ENCODE measurements at places on chromosomes 7 and 10.

DNA sequence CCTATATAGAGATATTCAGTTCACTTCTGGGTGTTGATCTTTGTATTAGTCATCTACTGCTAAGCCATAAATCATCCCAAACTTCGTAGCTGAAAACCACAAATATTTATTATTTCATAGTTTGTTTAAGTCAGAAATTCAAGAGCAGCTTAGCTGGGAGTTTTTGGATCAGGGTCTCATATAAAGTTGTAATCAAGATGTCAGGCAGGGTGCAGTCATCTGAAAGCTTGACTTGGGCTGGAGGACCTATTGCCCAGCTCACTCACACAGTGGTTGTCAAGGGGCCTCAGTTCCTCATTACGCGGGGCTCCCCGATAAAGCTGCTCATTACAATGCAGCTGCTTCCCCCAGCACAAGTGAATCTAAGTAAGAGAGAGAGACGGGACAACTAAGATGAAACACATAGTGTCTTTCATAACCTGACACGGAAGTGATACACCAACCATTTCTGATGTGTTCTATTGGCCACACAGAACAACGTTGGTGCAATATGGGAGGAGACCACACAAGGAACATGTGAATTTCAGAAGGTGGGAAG, 15.7 kb downstream of the PPP1R3C start:
- DNase-seq, result no peak

- no peak for DNase-seq
Measured at GRCh38 chr10:78342827-78343653, 309.4 kb downstream of the RPS24 start.

DNA sequence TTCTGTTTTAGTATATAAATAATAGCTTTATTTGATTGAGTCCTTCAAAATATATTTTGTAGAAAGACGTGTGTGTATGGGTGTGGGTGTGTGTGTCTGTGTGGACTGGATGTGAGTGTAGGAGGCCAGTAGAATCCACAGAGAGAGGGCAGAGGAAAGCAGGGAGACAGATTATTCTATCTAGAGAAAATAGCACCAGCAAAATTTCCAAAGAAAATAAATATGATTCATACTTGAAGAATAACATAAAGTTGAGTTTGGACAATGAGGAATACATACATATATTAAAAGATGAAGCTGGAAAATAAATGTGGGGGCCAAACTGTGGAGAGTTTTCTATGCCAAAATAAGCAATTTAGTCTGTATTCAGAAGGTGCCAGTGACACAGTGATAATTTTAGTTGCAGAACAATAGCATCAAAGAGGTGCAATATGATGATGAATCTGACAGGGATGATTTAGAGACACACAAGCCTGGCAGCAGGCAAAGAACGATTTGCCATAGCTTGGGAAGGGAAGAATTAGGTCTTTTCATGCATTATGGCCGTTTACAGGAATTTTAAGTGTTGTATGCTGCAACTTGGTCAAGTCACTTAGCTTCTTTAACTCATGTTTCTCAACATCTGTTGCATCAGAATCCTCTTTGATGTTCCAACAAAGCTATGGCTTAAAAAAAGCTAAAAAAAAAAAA, 121.3 kb downstream of the SEMA3A start:
- DNase-seq, result no peak

DNA sequence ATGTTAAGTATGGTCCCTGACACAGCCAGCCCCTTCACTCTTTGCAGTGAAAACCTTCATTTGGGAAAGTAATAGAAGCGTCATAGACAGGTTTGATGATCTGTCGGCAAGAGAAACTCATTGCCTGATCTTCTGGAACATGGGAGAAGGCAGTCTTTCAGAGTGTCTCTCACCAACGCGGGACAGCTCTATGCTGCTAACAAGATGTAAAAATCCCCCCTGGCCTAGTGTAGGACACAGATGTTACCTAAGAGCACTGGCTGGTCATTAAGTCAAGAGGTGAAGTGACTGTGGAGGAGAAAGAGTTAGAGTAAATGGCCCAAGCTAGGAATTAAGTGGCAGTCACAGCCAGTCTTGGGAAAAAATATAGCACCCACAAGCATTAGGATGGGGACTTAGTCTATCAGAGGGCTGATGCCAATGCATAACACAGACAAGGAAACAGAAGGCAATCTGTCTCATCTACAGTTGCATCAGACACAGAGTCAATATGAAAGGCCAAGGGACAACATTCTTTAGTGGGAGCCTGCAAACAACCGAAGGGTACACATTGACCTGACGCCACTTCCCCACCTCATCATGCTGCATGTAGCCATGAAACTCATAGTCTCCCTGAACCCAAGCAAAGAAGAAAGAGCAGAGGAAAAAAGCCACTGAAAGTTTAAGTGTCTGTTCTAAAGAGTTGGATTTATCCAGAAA, 69.5 kb downstream of the SORCS1 start:
- no peak for DNase-seq

GRCh38 chr10:57049096-57049495, 688.0 kb upstream of the ZWINT start:
- DNase-seq, result no peak

- DNase-seq, result no peak
Measured at GRCh38 chr7:77866370-77866769, 67.8 kb downstream of the PHTF2 start.

- DNase-seq, result no peak
Measured at GRCh38 chr7:112206991-112207592, 597 bp downstream of the ZNF277 start.

- no peak for DNase-seq
Measured at GRCh38 chr10:15796098-15796759, 64.1 kb downstream of the MINDY3 start.

DNA sequence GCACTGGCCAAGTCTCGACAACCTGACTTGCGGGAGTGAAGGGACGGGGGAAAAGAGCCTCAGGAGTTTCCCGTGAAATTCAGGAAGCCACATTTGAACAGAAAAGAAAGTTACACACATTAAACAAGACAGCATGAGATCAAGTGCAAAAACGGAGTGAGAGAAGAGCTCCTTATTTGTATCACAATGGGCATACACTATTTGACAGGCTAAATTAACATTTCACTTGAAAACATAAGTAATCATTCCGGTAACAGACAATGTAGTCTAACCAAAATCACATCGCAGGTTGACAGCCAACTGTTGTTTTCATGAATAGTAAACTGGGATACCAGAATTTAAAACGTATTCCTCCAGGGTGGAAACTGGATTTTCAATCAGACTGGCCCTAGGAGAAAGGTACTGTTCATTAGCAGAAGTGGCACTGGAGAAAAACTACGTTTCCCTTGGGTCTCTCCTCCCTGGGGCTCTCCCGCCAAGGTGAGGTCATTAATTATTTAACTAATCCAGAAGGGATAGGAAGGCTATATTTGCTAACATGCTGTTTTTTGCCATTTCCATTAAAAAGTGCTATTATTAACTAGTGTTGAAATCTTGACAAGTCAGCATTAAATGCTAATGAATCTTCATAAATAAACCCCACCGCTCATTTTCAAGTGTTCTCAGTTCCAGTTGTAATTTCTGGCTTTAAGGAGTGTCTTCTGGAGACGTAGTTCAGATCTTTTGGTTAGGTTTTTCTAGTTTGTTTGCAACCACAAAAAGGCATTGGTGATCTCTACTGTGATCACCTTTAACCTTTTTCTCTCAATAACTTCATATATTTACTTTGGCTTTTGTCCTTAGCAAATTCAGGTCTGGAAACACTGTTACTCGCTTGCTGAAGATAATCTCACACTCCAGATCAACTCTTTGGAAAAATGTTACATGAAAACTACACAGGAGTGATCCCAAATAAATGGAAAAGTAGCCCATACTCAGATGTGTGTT, 25.1 kb downstream of the RHEB start:
- DNase-seq, result no peak

DNA sequence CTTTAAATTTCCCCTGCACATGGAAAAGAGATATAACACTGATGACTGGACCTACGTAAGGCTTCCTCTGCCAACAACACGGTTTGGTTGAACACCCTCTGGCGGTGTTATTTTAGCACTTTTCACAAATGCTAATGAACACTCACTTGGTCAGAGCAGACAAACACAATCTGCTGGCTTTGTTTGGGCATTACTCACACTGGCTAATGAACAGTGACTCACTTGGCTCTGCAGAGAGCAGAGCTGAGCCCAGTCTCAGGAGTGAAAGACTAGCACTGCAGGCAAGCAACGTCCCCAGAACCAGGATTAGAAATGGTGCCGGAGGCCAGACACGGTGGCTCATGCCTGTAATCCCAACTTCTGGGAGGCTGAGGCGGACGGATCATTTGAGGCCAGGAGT, 430.8 kb downstream of the PLXNA4 start:
- no peak for DNase-seq

- DNase-seq, result no peak
Measured at GRCh38 chr10:126135941-126136595, 239.7 kb downstream of the FANK1 start.

DNA sequence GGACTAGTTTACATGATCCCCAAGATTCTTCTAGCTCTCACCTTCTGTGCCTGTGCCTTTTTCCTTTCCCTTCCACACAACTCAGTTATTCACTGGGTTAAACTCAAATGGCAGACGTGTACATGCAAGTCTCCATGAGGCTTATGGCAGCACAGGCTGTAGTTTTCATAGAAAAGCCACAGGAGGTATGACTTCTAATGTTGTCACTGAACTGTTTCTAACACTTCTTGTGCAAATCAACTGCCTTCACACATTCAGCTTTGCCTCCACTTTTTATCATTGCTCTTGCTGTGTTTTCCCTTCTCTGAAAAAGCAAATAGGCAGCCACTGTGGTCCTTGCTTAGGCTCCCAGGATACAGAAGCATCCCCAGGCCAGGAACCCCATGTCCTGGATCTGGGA, 5.3 kb upstream of the GIMAP5 start:
- no peak for DNase-seq

GRCh38 chr7:49112222-49112621, 187.9 kb downstream of the CDC14C start:
- no peak for DNase-seq

Data from NCI-H1436 treated with DMSO at 0.1 percent for 48 hours (cell line).